Coronary artery (tissue), 2 donors: ENCODE measurements at places on chromosomes 16 and 17.

DNA sequence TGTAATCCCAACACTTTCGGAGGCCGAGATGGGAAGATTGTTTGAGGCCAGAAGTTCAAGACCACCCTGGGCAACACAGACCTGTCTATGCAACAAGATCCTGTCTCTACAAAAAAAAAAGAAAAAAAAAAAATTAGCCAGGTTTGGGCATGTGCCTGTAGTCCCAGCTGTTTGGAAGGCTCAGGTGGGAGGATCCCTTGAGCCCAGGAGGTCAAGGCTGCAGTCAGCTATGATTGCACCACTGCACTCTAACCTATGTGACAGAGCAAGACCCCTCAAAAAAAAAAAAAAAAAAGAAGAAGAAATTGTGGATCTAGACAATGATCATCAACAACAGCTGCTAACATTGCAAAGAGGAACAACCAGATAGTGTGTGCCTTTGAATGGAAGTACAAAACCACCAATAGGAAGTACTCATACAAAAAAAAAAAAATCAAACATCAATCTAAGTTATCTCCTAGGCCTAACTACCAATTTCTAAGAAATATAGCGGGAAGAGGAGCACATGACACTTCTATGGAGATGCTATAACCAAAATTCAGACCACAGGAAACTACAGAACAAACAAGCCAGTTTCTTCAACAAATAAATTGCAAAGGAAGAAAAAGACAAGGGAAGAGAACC lies 258.7 kb downstream of the MRTFB start:
- DNase-seq: no peak

- no peak for DNase-seq
Observed at GRCh38 chr17:68277807-68278206, 13.1 kb downstream of the SLC16A6 start.

DNA sequence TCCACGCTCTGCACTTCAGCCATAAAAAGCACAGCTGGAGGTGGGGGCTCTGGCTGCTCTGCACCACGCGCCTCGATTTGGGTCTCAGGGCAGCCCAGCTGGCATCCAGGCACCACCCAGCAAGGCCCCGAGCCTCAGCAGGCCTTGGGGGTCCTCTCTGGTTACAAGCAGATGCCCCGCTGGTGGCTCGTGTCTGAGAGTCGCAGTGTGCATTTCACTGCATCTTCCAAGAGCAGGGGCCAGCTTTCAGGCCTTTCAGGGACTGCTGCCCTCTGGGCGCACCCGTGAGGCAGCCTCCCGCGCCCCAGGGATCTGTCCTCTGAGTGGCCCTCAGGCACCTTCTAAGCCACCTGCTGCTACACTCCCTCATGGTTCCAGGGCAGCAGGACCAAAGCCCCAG lies 25.5 kb downstream of the NDUFAF8 start:
- DNase-seq: no peak

GRCh38 chr17:80109066-80109660 lies 7.8 kb downstream of the GAA start:
- peak; percentile 35 for DNase-seq

GRCh38 chr17:8572764-8573163 lies 57.8 kb downstream of the MYH10 start:
- no peak for DNase-seq
